Activated CD8-positive, alpha-beta memory T cell treated with anti-CD3 and anti-CD28 coated beads, Interleukin-2, amount 50 U/mL, for 48 hours (primary cell): ENCODE measurements at places on chromosomes 12 and 14.

DNA sequence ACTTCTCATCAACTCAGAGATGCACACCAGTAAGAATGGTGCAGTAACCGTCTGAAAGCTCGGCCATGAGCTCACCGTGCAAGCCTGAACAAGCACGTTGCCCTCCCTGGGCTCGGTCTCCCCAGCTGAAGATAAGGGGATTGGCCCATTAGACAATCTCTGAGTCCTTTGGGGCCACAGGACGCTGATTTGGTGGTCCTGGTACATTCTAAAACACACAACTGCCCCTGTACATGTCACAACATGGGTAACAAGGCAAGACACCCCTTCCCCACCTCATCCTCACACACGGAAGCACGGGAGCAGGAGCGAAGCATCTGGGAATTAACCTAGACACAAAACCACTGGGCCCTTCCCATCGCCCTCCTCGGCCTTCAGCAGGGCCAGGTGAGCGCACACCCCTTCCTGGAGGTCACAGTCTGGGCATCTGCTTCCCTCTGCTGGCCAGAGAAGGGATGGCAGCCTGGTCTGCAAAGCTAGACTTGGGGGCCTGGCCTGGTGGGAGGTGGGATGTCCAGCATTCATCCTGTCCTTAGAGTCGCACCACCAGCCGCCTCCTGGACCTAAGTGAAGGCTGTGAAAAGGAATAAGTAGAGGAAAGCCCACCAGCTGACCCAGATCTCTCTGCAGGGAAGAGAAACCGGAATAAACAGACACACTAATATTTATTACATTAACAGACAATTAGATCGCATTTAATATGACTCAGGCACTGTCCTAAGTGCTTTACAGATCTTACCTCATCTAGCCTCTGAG, 18.9 kb upstream of the SMUG1 start:
- peak; percentile 92 for DNase-seq

GRCh38 chr14:85604714-85605113, 74.8 kb downstream of the FLRT2 start:
- DNase-seq = no peak

DNA sequence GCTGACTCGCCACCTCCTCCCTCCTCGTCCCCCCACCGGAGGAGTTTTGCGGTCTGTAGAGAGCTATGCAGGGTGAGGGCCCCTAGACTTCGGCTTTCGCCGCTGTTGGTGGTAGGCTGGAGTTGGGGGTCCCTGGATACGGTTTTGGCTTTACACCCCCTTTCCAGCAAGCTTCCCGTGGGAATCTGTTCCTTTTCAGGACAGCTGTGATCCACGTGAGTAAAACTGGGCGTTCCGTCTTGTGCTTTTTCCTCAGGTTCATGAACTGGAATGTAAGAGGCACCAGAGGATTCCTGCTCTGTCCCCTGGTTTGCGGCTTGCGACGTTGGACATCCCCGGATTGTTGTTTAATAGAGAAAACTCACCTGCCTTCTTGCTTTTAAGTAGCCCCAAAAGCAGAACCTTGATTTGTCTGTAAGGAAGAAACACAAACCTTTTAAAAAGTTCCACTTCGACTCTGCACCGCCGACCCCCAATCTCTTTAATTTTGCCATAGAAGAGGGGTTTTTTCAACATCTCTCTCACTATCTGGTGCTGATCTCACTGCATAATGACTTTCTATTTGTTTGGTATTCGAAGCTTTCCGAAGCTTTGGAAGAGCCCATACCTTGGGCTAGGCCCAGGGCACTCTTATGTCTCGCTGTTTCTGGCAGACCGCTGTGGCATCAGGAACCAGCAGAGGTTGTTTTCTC, 490 bp downstream of the PRORP start:
- DNase-seq = no peak

DNA sequence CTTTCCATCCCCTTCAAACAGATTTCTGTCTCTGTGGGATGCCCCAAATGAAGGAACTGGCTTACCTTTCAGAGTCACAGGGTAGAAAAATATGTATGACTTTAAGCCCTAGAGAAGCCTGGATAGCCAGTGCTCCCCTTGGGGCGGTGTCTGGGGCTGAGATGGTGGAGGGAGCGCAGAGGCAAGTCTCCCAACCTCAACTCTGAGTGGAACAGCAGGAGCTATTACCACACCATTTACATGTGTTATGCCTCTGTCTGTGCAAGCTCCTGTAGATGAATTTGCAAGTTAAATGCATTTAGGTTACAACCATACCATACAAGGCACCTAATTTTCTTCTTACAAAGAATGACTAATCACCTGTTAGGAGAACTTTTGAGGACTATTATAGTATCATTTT, 50.4 kb upstream of the CLMN start:
- DNase-seq = no peak

DNA sequence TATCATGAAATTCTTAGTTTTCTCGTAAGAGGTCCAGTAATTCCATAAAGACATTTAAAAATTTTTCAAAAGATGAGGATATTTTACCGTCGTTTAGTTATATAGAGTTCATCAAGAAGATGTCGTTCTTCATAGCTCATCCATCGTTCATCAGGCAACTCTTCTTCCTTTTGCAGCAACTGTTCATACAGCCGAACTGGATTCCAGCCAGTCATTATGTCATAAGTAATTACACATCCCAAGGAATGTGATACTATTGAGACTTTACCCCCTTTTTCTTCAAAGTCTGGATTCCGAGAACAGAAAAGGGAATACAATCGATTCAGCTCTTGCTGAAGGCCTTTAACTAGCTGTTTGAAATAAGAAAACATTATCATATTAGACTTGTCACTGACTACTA, 90.3 kb downstream of the DDHD1 start:
- no peak for DNase-seq

GRCh38 chr12:57729321-57729844, 9.2 kb downstream of the AGAP2 start:
- DNase-seq = peak; percentile 33

- DNase-seq = no peak
Measured at GRCh38 chr12:53652366-53652765, 23.5 kb downstream of the ATP5MC2 start.

DNA sequence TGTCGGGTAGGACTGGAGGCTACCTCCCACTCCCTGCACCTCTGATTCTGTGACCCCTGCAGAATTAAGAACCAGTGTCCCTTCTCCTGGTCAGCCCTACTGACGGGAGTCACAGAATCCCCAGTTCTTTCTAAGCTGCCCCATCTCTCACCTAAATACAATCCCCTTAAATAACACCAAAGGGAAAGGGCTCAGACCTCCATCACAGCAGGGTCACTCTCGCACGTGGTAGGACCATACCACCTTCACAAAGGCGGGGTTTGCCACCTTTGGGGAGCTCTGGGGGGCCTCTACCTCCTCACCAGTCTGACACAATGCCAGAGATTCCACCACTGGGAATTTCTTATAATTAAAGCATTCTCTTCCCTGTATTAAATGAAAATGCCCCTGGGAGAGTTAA, 35.6 kb downstream of the DAD1 start:
- DNase-seq = peak; percentile 62

DNA sequence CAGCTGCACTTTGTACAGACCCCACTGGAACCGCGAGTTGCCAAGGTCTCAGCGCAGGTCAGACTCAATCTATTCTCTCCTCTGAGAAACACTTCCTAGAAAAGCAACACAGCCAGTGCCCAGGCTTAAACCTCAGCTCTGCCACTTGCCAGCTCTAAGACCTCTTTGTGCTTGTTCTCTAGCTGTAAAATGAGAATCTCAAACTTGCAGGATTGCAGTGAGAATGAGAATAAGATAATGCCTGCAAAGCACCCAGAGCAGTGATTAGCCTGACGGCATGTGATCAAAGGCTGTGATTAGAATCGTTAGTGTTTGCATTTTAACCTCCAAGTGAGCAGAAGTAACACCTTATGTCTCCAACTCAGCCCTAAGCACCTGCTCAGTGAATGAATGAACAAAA, 21.3 kb downstream of the ANO2 start:
- no peak for DNase-seq
